Vagina (tissue), 2 donors: ENCODE measurements at places on chromosomes 12 and 14. TPM values are rescaled to one million over a fixed set of nuclear protein-coding genes. Genes with fewer than 3 reads are reported as not detected.
A peak's percentile ranks its signal among the peaks of the same experiment; 100 is the strongest.

AQP2 gene
- total RNA-seq: not detected

SRGAP1 gene
- 7.4 TPM for total RNA-seq

CFAP251 gene
- 8.8 TPM for total RNA-seq

BDKRB2 gene
- total RNA-seq: 23.3 TPM

TC2N gene
- 50.3 TPM for total RNA-seq

SERPINA3 gene
- total RNA-seq: 328 TPM

- DNase-seq: peak; percentile 91
These were observed at the start of gene IFI27 for GRCh38 chr14:94110552-94111181. IFI27 (plus strand) TSS chr14:94110736.

- DNase-seq: no peak
These were observed 150.2 kb upstream of the CLEC14A start for GRCh38 chr14:38405851-38406635.

GRCh38 chr14:90290337-90291011 lies 34.1 kb downstream of the PSMC1 start:
- no peak for DNase-seq

DNA sequence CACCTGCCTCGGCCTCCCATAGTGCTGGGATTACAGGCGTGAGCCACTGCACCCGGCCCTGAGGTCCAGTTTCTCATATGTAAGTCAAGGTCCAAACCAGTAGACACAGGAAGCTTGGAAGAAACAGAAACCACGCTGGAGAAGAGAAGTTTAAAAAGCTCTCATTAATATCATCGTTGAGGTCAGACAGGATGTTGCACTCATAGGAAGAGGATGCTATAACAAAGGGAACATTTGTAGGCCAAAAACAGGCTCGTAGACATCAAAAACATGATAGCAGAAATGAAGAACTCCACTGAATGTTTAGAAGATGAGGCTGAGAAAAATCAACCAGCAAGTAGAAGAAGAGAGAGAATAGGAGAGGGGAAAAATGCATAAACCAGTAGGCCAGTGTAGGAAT lies 46.8 kb downstream of the ACACB start:
- no peak for DNase-seq

DNA sequence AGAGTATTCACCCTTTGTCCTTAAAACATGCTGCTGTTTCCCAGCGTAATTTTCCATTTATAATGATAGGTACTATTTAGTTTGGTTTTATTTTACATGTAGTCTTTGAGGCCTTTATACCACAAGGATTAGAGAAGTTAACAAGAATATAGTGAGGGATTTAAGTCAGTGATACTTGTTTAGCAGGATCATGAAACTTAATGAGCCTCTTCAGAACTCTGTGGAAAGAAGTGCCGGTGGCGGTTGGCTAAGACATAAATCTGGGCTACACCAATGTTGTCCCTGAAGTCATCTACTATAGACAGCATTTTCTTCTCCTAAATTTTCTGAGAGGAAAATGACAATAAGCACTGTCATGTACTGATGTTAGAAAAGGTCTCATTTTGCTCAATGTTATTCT lies 1226.0 kb upstream of the SEL1L start:
- DNase-seq: no peak

DNA sequence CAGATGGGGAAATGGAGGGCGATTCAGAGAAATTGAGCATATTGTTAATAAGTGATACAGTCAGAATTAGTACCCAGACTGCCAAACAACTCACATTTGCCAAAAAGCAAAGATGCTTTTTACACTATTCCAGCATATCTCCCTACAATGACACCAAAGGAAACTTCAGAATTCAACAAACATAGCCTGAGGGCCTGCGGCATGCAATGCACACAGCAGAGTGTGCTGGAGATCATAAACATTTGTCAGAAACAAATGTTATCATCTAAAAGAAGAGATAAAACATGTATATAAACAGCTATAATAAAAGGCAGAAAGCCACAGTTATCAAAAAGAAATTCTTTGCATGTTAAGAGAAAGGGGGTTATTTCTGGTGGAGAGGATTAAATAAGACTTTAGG lies 20.1 kb upstream of the GARIN6 start:
- no peak for DNase-seq

- DNase-seq: no peak
These were observed 230.2 kb upstream of the DIO3 start for GRCh38 chr14:101331141-101331525.

- DNase-seq: no peak
These were observed 14.6 kb downstream of the PCNX4 start for GRCh38 chr14:60106339-60106738.

DNA sequence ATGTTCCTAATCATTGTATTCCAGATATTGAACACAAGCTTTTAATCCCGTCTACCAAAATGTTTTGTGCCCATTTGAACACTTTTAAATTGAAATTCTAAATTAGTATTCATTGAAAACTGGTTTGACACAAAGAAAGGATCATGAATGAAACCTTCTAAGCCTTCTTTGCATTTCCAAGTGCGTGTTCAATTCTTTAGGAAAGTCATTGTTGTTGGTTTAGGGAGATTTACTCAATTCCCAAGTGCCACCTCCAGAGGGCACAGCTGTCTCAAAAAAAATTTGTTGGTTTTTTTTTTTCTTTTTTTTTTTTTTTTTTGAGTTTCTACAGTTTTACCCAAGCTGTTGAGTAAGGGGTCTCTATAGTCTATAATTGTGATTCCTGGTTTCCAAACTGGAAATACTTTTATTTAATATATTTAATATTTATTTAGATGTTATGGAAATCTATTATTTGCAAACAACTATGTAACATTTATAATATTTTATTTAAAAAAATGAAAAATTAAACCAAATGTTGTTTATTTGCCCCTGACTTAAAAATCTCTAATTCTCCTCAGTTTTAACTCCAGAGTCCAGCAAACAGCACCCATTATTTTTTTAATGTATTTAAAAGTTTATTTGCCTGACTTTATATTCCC lies 79.9 kb downstream of the NEDD1 start:
- DNase-seq: no peak

DNA sequence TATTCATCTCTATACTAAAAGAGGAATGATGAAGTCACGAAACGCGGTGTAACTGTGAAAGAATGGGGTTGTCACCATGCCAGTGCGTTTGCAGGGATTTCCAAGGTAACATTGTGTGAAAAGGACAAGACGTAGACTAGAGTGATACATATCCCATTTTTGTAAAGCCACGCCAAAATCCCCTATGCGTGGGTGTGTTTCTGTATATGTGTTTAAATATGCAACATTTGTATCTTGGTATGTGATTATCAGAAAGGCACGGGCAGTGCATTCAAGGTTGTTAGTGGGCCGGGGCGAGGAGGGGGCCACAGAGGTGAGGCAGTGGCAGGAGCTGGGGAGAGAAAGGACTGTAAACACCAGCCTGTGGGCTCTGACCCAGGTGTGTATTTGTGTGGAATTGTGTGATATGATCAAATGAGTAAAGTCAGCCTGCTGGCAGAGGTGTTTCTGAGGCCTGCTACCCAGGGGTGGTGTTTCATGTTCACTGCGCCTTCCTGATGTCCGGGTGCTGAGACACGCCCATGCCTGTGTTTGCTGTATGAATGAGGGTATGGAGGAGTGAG lies 137.8 kb downstream of the ADGRD1 start:
- no peak for DNase-seq

DNA sequence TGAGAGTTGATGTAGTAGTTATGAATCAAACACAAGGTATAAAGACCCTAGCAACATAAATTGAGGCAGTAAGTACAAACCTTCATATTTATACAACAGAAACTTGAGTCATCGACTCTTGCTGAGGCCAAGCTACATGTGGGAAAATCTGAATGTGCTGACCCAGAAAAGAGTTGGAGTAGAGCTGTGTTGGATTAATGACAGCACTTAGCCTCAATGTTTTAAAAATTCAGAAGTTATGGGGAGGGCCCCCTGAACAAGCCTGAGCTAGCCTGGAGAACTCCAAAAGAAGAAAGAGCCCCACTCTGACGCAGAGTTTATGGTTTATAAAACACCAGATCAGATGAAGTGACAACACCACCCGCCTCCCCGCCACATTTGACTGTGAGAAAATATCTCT lies 100.0 kb downstream of the DUSP6 start:
- DNase-seq: no peak

GRCh38 chr14:21068521-21069387 lies 1.4 kb upstream of the ARHGEF40 start:
- no peak for DNase-seq

GRCh38 chr12:45669093-45669492 lies 60.4 kb upstream of the ARID2 start:
- no peak for DNase-seq

DNA sequence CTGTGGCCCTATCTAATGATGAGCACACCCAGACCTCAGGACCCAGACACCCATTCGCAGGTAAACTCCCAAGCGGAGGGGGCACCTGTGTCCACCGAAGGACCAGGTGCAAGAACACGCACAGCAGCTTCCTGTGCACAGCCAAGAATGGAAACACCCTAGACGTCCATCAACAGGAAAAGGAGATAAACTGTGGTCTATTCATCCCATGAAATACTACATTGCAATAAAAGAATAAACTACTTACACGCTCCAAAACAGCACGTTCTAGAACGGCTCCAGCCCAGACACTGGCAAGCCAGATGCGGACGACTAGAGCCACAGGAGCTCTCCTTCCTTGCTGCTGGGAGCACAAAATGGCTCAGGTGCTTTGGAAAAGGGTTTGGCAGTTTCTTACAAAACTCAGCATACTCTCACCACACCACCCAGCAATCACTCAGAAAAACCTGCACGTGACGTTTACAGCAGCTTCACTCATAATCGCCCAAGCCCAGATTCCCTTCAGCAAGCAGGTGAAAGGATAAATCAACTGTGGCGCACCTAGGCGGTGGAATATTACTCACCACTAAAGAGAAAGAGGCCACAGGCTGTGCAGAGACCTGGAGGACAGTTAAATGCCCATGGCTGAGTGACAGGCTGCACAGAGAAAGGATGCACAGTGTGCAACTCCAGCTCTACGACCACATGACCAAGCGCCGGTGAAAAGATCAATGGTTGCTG lies 21.0 kb downstream of the BRF1 start:
- no peak for DNase-seq

- no peak for DNase-seq
These were observed 8.5 kb downstream of the LHX5 start for GRCh38 chr12:113462998-113463745.

- DNase-seq: no peak
These were observed 163.9 kb upstream of the PRMT8 start for GRCh38 chr12:3326850-3327780.

- DNase-seq: no peak
These were observed 39.8 kb downstream of the SPRING1 start for GRCh38 chr12:116698116-116698515.
